Bronchial smooth muscle cell (primary cell): ENCODE measurements at places on chromosomes 7 and 10. TPM values are rescaled to one million over a fixed set of nuclear protein-coding genes. Genes with fewer than 3 reads are reported as not detected.

CALHM3 gene
- total RNA-seq, result not detected in 2 replicates

COX19 gene
- 8.0 and 9.5 TPM in 2 replicates for total RNA-seq

CFAP58 gene
- 0.69 and 1.3 TPM in 2 replicates for total RNA-seq

OR2A12 gene
- not detected in 2 replicates for total RNA-seq

PLA2G12B gene
- not detected in 2 replicates for total RNA-seq

SGCE gene
- total RNA-seq, result 68.9 and 97.0 TPM in 2 replicates

RHOBTB1 gene
- 9.9 and 15.5 TPM in 2 replicates for total RNA-seq

DEPP1 gene
- 24.1 and 100 TPM in 2 replicates for total RNA-seq

PALD1 gene
- 0.16 and 0.43 TPM in 2 replicates for total RNA-seq

POLR1F gene
- total RNA-seq, result 8.2 and 13.6 TPM in 2 replicates

NPFFR1 gene
- under 0.01 TPM in 1 of 2 replicates, not detected in the other for total RNA-seq

SEMA3D gene
- 0.95 and 4.0 TPM in 2 replicates for total RNA-seq

STOX1 gene
- total RNA-seq, result not detected in 2 replicates

UBTD1 gene
- total RNA-seq, result 17.7 and 22.4 TPM in 2 replicates

CFAP70 gene
- 1.4 and 2.1 TPM in 2 replicates for total RNA-seq

KCP gene
- total RNA-seq, result 0.32 and 0.34 TPM in 2 replicates

PURB gene
- total RNA-seq, result 6.9 and 13.2 TPM in 2 replicates

SLC26A4 gene
- total RNA-seq, result 0.47 and 0.52 TPM in 2 replicates

SPDYE9 gene
- total RNA-seq, result not detected in 2 replicates

COA1 gene
- total RNA-seq, result 21.0 and 30.3 TPM in 2 replicates

ANKRD61 gene
- total RNA-seq, result not detected in 2 replicates

HSPA12A gene
- total RNA-seq, result 1.4 and 7.1 TPM in 2 replicates

DYDC2 gene
- total RNA-seq, result under 0.01 TPM in 1 of 2 replicates, not detected in the other

TSPAN13 gene
- total RNA-seq, result 1.8 and 4.1 TPM in 2 replicates

CAMK1D gene
- 0.79 and 0.94 TPM in 2 replicates for total RNA-seq

NOS3 gene
- 0.17 and 0.32 TPM in 2 replicates for total RNA-seq

ZNF365 gene
- total RNA-seq, result 0.94 and 2.8 TPM in 2 replicates

BTRC gene
- 9.3 and 11.0 TPM in 2 replicates for total RNA-seq

ABCC2 gene
- total RNA-seq, result 0.47 and 0.60 TPM in 2 replicates

IRF5 gene
- 0.32 TPM in 1 of 2 replicates, not detected in the other for total RNA-seq

PHKG1 gene
- total RNA-seq, result 0.47 and 1.0 TPM in 2 replicates

TIMM23 gene
- 49.5 and 71.4 TPM in 2 replicates for total RNA-seq

TBRG4 gene
- 37.2 and 39.4 TPM in 2 replicates for total RNA-seq

DRGX gene
- not detected in 2 replicates for total RNA-seq

MAGI2 gene
- total RNA-seq, result 8.8 and 12.8 TPM in 2 replicates

PRPS1L1 gene
- total RNA-seq, result not detected in 2 replicates
